Hematopoietic multipotent progenitor cell (in vitro differentiated cells): ENCODE measurements at places on chromosomes 2 and 18. TPM values are rescaled to one million over a fixed set of nuclear protein-coding genes. Genes with fewer than 3 reads are reported as not detected.

CAPN10 gene
- total RNA-seq = 36.6 TPM

DNA sequence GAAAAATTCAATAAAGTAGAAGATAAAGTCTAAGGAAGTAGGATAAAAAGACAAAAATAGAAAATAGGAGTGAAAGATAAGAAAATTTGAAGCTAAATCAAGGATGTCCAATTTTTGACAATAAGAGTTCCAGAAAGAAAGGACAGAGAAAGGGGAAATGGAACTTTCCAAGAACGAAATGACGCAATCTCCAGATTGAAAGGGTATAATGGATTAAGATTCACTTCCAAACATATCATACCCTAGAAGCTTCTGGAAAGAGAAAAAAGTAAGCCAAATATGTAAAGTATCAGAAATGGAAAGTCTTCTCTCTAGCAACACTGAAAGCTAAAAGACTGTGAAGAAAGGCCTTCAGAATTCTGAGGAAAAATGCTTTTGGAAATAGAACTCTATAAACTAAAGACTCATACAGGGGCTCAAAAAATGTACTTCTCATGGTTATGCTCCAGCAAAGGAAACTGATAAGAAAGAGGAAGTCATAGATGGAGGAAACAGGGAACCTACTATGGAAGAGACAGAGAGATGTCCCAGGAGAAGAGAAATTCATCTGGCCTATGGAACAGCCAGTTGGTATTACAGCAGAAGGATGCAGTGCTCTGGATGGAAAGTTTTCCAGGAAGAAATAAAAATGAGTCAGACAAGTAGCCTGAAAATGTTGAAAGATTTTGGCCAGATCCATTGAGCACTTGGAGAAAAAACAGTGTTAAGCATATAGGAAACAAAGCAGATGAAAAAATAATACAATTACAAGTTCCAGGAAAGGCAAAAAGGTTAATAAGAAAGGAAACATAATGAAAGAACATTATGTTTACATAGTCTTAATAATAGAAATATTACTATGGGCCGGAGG, 20.1 kb downstream of the CASP8 start:
- DNase-seq = no peak

- peak; percentile 14 for DNase-seq
Observed at GRCh38 chr18:23735021-23735464, 45.8 kb downstream of the LAMA3 start.

KCNE4 gene
- not detected for total RNA-seq

- DNase-seq = no peak
Observed at GRCh38 chr2:119068154-119068725, 90.3 kb downstream of the C1QL2 start.

MOGAT1 gene
- total RNA-seq = not detected
